Mucosa of gallbladder (tissue), 1 donor: ENCODE measurements at places on chromosomes 6 and 20.
A peak's percentile ranks its signal among the peaks of the same experiment; 100 is the strongest.

GRCh38 chr6:79632580-79632979, 1.5 kb downstream of the SH3BGRL2 start:
- no peak for DNase-seq

DNA sequence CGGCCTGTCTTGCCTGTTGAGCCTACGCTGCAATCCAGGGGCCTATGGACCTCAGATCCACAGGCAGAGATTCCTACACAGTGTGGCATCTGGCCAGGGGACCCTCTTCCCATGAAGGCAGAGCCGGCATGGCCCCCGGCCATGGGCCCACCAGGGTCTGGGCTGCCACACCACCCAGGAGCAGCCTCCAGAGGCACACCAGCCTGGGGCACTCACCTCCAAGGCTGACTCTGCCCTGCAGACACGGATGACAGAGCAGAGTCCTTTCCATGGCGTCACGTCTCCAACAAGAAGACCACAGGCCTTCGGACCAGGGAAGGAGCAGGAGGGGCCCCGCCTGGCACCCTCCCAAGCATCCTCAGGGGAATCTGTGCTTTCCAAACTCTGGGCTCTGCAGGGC, 3.5 kb upstream of the HRH3 start:
- DNase-seq = no peak

- DNase-seq = no peak
Observed at GRCh38 chr6:41171908-41172307, 9.0 kb upstream of the TREM2 start.

GRCh38 chr20:44097521-44098255, 89.3 kb downstream of the JPH2 start:
- peak; percentile 50 for DNase-seq

DNA sequence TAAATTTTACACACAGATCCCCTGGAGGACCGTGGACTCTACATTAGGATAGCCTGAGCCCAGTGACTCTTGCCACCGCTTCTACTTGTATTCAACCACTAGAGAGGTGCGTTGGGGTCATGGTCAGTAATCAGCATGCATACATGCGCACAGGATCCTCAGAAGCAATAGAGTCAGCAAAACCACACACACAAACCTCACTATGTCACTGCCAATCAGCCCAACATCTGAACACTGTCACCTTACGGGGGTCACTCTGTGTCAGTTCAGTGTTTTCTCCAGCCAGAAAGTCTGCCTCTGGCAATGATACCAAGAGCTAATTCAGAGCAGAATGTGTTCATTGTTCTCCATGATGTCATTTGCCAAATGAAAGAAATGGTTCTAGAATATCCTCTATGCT, 225.3 kb downstream of the KHDC1L start:
- DNase-seq = no peak

- DNase-seq = no peak
Observed at GRCh38 chr6:118935978-118936703, 1.2 kb upstream of the MCM9 start.

GRCh38 chr6:54308289-54308985, at the start of gene TINAG:
Gene TINAG (plus strand): TSS chr6:54308441. CDS start chr6:54308551, 110 bp downstream.
- DNase-seq = no peak

- DNase-seq = no peak
Observed at GRCh38 chr6:90008189-90008907, 114.1 kb downstream of the GJA10 start.

- DNase-seq = no peak
Observed at GRCh38 chr6:109896341-109896740, 81.8 kb upstream of the GPR6 start.
